ELR (cell line): ENCODE measurements at places on chromosomes 7 and 10.

DNA sequence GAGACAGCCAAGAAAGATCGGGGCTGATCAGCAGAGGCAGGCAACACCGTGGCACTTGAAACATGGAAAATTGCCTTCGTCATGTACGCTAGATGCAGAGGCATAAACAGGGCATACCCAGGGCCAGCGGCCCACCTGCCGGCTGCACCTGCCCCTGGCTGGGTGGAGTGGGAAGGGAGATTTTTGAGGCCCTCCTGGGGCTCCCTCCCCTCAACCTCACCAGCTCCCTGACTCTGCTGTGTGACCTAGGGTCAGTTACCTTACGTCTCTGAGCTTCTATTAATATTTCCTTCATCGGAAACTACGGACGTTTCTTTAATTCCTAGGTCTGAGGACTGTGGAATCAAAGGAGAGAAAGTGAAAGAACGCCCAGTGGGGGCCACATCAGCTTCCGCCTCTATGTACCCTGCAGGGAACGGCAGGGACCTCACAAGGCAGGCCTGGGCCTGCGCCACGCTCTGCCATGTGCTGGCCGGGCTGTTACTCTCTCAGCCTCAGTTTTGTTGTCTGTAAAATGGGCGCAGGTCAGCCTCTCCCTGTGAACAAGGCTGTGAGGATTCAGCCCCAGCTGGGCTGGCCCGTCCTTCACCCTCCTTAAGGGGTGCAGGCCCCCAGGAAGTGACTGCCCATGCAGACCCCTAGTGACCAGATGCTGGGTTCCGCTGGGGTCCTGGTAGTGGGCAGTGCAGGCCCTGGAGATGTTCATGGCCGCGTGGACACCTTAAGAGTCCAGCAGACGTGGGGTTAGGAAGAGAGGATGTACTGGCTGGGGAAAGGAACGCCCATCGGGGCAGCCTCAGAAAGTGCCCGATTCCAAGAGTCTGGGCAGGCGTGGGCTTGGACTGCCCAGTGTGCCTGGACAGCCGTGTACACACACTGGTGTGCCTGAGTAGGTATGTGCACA, 22.7 kb downstream of the ELFN1 start:
- no peak for DNase-seq

DNA sequence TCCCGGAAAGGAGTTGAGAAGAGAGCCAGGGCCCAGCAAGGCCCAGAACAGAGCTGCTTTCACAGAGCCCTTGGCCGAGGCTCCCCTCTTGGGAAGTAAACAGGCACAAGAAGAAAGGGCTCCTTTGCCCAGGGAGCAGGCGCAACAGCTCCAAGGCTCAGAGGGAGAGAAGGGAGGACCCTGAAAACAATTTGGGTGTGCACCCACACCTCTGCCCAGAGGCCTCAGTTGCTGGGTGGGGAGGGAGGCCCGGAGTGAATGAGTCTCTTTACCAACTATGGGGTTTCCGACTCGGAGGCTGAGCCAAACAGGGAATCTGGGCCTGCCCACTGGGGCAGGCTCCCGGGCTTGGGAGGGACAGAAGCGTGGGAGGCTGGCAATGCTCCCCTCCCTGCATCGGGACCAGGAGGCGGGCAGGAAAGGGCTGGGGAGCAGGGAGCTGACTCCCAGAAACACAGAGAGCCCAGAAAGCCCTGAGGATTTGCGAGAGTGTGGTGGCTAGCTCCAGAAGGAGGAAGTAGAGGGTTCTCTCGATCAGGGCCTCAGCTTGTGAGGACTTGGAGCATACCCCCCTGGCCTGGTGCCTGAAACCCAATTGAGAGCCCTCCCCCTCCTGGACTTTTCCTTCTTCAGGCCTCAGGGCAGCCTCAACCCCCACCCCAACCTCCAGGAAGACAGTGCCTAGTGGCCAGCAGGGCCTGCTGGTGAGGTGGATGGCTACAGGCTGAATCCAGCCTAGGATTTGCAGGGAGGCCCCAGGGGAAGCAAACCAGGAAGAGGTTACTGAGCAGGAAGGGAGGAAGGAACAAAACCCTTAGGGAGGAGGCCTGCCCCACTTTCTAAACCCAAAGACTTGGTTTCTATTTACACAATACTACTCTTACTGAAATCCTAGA, 6.2 kb downstream of the C10orf105 start:
- peak; percentile 56 for DNase-seq

GRCh38 chr7:157518514-157519175, 181.8 kb downstream of the DNAJB6 start:
- no peak for DNase-seq

DNA sequence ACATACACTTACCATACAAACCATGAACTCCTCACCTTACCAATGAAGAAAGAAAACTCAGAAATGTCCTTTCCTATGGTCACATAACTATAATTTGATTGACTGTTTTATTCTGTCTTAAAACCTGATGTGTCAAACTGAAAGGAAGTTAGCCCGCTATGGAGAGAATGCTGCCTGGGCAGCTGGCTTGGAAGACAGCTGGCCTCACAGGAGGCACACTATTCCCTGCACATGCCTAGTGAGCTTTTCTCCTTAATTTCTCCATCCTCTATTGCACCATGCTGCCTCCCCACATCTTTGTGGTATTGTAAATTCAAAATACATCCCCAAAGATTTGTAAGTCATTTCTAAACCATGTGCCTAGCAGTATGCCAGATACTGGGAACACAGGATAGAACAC, 163.3 kb downstream of the STK31 start:
- DNase-seq: no peak

DNA sequence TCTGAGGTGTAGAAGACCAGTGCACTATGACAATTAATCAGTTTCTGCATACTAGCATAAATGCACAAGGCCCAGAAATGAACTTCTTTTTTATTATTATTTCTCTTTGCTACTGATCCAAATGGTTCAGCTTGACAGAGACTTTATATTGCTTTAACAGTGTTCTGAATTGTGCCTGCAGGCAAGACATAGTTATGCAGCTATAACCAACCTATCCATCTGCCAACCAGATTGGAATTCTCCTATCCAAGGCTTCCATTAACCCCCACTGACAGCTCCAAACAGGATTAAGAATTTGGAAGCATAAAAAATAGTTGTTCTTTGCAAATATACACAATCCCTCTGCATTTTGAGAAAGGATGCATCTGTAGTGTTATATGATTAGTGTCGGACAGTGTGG, 98.2 kb downstream of the BTRC start:
- DNase-seq: no peak

DNA sequence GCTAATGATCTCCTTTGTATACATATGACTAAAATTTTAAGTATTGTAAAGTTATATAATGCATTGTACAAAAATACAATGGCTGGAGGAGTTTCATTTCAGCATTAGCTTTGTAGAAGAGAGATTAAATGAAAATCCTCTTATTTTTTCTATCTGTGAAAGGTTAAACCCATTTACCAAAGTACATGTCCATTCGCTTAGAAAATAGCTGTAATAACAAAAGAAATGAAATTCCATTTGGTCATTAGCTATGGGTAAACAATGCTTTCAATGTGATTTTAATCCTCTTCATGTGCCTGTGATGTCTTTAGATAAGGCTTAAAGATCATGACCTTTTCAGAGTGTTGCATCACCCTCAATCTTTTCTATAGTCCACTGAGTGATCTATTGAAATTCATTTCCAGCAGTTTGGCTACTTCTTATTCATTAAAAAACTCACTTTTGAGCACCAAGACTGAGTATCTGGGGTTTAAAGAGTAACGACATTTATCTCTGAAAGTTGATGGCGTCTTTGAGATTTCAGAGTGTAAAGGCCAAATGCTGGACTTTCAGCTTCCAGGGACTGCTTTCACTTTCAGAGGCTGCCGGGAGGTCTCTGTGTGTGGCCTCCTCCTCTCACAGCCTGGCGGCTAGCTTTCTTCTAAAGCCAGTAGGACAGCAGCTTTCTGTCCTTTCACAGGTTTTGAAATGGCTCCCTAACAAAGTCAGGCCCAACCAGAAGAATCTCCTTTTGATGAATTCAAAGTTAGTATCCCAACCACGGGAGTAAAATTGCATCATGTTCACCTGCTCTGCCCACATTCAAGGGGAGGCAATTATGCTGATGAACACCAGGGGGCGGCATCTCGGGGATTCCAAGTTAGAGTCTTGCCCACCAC, 701.4 kb upstream of the COBL start:
- DNase-seq: peak; percentile 1
